CD4-positive, alpha-beta T cell treated with Interleukin-1 beta for 1 hour (primary cell): ENCODE measurements at places on chromosomes 7 and 10.

DNA sequence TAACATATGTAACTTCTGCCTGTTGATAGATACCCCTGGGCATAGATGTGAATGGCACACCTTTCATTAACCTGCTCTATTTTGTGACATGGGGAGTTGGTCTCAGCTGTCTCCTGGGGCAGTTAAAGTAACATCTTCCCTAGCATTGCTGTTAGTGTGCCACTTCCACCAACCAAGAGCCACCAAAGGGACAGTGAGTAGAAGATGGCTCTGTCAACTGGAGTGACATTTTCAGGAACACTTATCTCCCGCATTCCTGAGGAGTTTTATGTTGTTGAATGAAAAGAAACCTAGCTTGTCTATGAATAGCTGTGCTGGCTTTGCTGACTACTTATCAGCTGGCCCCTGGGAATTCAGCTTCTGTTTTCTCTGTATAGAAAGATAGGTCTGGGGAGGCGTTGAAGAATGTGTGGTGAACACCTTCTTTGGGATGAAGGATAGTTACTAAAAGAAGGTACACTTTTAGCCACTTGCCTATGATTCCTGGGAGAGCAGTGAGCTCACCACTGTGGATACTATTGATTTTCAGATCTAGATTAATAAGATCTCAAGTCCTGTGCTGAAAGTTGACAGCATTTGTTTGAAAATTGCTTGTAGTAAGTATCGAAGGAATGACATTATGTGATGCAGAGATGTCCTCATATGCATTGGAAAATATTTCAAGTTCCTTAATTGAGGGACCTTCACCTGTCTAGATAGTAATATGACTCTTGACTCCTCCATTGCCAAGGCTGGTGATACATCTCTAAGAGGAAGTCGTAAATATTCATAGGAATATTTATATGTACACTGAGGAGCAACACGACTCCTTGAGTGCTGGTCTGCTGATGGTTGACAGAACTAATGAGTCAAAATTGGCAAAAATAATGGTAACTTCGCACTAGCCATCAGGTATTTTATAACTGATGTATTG lies 7.6 kb downstream of the STARD3NL start:
- DNase-seq = no peak

GRCh38 chr10:95758351-95759025 lies 2.5 kb downstream of the ENTPD1 start:
- DNase-seq = peak; percentile 19

DNA sequence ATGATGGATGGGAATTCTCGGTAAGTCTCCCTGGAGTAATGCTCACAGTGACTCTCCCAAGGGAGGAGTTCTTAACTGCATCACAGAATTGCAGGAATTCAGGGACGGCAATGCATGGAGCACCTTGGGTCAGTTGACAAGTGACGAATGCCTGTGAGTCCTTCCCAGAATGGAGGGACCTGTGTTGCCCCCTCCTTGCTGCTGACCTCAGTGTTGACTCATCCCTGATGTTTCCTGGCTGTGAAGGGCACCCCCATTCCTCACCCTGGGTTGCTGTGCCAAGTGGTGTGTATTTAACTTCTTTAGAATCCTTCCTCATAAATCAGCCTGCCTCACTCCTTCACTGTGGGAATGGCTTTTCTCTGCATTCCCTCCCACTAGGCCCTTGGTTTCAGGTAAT lies 98.9 kb downstream of the LRMDA start:
- no peak for DNase-seq

DNA sequence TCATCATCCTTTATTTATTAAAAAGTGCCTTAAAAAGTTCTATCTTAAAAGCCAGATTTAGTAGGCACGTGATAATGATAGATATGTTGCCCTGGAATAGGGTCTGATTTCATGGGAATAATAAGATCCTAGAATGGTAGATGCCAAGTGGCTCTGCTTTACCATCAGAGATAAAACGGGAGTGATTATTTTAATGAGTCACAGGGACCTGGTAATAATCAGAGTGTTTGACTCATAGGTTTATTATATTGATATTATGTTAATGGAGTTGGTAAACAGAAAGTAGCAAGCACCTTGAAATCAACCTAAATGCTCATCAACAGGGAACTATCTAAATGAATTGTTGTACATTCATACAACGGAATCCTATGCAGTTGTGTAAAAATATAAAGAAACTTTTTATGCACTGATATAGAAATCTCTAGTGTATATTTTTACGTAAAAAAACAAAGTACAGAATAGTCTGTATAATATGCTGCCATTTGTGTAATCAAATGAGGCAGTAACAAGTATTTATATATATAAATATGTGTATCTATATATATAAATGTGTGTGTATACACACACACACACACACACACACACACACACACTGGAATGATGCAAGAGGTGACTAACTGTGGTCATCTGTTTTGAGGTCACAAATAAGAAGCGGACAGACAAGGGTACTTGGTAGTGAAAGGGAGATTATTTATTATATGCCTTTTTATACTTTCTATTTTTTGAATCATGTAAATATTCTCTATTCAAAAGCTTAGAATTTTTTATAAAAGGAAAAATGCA lies 78.6 kb upstream of the DYNC1I1 start:
- DNase-seq = no peak

DNA sequence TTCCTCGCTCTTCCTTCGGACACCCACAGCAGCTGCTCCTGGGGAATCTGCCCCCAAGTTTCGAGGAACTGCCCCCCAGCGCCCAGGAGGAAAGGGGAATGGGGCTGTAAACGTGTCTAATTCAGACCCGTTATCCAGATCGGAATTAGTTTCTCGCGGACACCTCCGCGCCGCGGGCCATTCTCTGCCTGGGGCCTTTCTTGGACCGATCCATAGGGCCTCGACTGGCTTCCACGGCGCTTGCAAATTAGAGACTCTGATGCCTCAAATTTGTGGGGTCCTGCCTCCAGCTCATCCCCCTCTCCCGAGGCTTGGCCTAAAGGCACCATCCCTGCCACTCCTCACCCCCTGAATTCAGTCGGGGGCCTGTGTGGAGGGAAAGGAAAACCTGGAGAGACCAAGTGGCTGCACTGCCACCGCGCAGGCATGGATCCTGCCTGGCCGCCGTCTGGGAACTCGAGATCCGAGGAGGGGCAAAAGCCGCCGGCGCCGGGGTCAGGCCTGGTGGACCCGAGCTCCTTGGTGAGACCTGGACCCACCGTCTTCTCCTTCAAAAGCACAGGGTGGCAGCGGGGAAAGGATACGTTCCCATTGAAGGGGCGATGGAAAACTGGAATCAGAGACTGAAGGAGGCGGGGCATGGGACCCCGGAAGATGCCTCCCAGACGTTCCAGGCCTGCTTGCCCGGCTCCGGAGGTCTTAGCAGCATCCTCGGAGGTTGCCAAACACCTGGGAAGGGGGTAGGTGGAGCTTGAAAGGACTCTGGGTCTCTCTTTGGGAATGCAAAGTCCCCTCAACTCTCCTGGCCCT lies 13.7 kb downstream of the LBX1 start:
- no peak for DNase-seq

DNA sequence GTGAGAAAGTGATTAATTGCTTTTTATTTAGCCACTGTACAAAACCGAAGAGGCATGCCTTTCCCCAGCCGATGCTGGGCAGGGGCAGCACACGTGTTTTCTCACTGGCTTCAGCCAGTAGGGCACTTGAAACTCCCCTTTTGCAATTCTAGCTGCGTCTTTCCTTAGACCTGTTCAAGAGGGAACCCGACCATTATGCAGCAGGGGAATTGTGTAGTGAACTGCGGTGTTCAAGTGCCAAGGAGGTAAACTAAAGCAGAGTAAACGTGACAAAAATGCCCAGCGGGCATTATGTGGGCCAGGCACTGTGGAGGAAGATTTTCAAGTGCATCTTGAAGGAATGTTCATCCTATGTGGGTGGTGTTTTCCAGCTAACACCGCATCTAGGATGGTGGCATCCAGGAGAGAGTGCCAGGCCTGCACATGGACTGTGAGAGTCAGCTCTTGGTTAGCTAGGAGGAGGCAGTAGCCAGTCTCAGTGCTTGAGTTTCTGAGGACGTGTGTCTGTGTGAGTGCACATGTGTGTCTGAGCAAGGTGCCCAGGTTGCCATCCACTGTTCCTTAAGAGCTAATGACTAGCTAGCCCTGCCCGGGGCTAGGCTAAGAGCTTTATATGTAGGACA lies 3.3 kb downstream of the WIPF3 start:
- DNase-seq = no peak
